ENCODE measurements at places on chromosomes 4 and X.
A peak's percentile ranks its signal among the peaks of the same experiment; 100 is the strongest.

DNA sequence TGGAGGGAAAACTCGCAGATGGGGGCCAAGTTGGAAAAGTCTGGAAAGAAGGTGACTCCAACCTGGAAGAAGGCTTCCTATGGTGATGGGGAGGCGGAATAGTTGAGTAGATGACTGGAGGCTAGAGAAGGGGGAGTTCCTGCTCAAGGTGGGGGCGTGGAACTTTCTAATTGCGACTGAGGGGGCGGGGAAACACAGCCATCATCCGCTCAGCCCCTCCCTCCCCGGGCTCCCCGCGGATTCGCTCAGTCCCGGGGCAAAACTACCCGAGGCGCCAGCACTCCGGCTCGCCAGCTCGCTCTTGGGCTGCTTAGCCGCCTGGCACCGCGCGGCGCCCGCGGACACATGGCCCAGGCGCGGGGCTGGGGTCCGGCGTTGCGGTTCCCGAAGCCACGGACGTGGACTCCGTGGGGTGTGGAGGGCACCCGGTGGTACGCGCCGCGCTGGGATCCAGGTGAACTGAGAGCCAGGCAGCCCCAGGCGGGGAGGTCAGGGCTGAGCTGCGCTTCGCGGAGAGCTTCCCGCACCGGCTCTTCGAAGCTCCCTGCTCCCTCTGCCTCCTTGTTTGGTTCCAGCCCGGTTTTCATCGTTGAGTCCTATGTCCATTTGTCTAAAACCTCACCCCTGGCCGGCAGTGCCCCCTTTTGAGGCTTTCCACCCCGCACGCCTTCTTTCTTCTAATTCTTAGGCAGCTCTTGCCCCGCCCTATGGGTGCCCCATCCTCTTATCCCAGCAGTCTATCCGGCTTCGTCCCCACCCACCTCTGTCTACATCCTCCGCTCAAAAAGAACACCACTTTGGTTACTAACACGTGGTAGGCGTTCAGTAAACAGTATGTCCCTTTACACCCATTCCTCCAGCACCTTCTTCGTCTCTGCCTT is 38.9 kb downstream of the STARD8 start:
- no peak for DNase-seq

DNA sequence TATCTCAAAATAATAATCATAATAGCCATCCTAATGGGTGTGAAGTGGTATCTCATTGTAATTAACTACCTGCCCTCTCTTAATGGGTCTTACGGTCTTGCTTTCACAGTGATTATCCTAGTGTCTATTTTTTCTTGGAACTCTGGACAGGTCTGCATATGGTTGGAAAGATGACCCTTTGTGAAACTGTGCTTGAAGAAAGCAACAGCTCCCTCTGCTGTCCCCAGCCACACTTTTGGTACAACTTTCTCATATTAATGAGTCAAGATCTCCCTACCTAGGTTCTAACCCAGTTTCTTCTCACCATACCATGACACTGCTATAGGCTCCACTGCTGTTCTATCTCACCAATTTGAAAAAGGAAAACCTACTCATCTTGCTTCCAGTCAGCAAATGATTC is 2.4 kb downstream of the TFDP3 start:
- no peak for DNase-seq

- DNase-seq: no peak
Observed at GRCh38 chr4:177315767-177316464, 6.2 kb downstream of the NEIL3 start.

DNA sequence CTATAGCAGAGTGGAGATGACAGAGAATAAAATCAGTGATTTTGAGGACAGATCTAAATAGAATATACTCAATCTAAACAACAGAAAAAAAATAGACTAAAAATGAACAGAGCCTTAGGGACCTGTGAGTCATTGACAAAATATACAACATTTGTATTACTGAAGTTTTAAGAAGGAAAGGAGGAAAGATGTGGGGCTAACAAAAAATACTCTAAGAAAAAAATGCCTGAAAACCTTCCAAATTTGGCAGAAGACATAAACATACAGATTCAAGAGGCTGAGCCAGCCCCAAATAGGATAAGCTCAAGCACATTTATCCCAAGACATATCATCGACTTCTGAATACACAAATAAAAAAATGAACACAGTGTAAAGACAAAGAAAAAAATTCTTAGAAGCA is 123.6 kb upstream of the INTU start:
- no peak for DNase-seq

- DNase-seq: no peak
Observed at GRCh38 chr4:117512414-117512813, 427.0 kb upstream of the TRAM1L1 start.

GRCh38 chr4:72319601-72320021 is 249.4 kb downstream of the ADAMTS3 start:
- DNase-seq: no peak

GRCh38 chr4:37922328-37922727 is 31.4 kb downstream of the TBC1D1 start:
- DNase-seq: no peak

DNA sequence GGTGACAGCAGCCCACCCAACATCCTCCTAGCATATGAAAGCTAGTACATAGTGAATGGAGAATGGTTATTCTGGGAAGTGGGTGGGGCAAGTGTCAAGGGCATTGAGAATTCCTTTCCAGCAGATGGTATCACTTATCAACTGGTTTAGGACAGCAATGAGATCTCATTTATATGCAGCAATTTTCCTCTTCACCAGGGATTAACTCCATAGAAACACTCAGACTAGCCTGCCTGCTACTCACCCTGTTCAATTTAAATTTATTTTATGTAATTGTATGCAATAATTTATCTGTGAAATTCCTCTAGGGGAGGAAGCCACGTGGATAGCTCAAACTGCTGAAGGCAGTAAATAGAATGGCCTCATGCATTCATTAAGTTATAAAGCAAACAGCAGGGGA is 101.6 kb upstream of the MID1IP1 start:
- DNase-seq: no peak

DNA sequence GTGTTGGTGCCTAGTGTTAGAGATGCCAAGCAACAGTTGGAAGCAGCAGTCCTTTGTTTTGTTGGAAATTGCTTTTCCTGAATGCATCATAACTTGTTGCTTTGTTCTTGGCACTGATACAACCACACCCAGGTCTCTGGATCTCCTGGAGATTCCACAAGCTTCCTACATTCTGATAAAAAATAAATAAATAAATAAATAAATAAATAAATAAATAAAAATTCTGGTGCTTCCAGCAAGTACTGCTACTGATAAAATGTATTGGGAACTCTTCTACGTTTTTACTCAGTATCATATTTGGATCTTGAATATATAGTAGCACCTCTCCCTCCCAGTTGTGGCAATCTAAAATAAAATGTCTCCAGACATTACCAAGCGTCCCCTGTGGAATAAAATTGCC is 62.7 kb upstream of the GRID2 start:
- no peak for DNase-seq

DNA sequence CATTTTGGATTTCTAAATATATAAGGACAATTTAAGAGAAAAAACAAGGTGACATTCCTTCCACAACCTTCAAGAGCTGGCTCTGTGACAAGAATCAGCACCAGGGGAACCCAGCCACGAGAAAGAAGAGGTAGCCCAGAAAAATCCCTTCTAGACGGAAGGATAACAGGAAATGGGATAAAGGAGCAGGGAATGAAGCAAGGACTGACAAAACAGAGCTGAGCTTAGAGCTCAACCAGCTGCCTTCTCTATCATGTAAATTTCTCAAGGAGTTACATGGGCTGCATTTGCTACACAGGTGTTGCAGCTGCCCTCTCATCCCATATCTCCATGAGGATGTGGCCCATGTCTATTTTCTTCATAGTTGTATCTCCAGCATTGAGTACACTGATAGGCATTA is 154.2 kb upstream of the PRDX4 start:
- DNase-seq: no peak

- no peak for DNase-seq
Observed at GRCh38 chr4:6331018-6331417, 61.4 kb downstream of the WFS1 start.

- peak; percentile 79 for DNase-seq
Observed at GRCh38 chr4:124030147-124030546, 633.6 kb downstream of the SPRY1 start.

DNA sequence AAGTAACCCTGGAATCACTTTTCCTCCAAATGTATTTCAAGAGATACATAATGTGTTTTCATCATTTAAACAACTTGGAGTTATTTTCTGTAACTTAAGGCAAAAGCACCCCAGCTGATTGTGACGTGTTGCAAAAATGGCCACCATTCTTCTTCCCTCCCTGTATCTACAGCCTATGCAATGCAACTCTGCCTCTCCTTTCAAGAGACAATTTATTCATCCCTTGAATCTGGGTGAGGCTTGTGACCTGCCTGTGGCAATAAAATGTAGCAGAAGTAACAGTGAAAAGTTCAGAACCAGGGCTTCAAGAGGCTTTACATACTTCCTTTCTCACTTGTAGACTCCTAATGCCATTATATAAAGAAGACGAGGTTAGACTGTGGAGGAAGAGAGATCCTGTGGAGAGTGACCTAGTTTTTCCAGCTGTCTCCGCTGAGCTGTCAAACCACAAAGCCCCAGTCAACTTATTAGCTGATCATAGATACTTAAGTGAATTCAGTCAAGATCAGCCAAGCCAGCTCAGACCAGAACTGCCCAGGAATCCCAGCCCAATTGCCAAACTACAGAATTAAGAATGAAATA is 81.0 kb upstream of the KLF3 start:
- no peak for DNase-seq

DNA sequence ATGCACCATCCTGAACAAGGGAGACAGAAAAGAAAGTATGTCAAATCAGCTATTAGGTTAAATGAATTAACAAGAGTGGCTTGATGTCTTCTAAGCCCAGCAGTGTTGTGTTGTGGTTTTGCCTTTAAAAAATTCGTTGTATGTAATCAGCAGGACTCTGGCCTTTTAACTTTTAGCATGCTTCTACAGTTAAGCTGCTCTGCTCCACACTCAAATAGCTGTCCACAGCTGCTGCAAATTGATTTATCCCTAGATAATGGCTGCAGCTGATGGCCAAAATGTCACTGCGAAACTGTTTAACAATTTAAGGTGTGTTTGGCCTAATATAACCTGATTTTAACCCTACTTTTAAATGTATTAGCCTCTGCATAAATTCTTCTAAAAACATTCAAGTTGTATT is 85.8 kb downstream of the CXXC4 start:
- DNase-seq: no peak

GRCh38 chr4:54278216-54278615 is 49.1 kb downstream of the PDGFRA start:
- DNase-seq: no peak

DNA sequence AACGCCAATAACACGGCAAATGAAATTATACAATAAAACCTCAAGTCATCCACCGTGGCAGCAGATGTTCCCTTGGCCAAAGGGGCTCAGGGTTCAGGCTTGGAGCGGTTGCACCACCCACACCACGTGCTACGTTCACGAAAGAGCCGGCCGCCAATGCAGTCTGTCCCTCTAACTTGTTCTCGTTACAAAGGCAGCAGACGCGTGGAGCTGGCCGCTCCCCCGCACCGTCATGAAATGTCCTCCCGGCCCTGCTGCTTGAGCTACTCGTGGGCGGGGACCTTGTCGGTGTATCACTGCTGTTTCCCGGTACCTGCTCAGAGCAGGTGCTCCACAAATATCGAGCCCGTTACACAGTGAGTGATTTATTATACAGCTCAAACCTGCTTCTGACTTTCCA is 36.4 kb upstream of the MAN2B2 start:
- DNase-seq: no peak

DNA sequence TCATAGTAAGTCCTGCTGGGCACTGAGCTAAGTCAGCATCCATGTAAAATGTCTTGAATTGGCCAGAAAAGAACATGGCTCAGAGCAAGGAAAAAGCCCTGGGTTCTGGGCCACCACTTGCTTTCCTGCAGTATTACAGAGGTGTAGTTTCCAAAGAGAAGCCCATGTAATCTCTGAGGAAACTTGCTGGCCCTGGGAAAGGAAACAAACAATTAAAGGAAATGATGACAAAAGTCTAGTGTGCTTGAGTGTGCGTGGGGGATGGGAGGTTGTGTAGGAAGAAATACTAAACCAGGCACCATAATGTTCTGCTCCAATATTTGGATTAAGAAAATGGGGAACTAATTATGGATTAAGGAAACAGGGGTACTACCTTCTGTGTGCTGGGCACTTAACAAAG is 39.5 kb upstream of the SMIM10L2A start:
- no peak for DNase-seq

- peak; percentile 85 for DNase-seq
Observed at GRCh38 chr4:963276-964225, 9.8 kb downstream of the DGKQ start.

DNA sequence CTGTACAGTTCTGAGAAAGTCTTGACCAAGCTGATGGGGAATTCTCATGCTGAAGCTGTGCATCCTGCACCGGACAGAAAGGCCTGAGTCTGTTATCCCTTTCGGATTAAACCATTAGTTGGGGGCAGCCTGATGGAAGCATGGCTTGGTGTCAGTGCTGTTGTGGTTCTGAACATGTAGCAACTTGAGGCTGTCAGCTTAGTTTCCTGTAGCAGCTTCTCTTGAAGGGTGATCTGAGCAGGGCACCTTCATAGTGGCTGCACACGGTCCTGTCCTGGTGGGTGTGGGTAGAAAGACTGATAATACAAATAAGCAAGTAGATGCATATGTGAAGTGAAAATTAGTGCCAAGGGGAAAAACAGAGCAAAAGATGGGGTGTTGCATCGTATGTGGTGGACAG is 11.7 kb downstream of the KIAA0232 start:
- DNase-seq: no peak

DNA sequence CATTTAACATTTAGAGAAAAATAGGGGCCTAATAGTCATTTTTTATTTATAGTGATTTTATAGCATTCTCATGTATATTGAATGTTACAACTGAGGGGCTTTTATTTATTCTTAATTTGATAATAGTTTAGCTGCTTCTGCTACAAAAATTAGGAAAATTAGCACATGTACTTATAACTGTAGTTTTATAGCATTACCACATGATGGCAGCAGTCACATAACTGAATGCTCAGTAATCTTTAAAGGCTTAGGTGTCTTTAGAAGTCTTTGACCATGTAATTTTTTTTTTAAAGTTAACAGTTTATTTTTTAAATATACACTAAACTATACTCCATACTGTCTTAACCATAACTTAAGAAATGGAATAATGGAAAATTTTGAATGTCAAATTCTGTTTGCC is 136.6 kb downstream of the STAG2 start:
- no peak for DNase-seq

DNA sequence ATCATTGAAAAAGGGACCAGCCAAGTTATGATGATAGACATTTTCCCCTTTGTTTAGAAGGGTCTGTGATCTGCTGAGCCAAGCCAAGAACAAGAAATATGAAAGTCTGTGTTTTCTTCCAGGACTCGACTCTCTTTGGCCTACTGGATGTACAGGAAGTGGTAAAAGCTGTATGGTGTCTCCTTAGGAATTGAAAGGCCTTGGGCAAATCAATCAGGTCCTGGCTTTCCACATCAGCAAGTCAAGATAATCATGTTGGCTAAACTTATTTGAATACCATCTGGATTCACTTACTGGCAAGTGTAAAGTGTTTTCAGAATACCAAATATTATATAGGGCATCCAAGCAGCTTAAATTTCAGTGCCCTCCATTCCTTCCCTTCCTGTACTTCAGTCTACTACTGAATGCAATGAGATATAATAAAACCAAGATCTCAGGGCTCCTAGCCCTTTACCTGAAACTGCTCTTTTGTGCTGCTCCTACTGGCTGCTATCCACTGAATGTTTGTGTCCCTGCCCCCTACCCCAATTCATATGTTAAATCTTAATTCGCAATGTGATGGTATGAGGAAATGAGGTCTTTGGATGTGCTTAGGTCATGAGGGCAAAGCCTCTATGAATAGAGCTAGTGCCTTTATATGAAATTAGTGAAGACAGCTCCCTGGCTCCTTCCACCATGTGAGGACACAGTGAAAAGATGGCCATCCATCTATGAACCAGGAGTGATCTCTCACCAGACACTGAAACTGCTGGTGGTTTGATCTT is 578.0 kb downstream of the SPRY1 start:
- no peak for DNase-seq

Measured in lower leg skin (tissue), 4 donors.